ENCODE measurements at places on chromosomes 3 and 15.
A peak's percentile ranks its signal among the peaks of the same experiment; 100 is the strongest.

DNA sequence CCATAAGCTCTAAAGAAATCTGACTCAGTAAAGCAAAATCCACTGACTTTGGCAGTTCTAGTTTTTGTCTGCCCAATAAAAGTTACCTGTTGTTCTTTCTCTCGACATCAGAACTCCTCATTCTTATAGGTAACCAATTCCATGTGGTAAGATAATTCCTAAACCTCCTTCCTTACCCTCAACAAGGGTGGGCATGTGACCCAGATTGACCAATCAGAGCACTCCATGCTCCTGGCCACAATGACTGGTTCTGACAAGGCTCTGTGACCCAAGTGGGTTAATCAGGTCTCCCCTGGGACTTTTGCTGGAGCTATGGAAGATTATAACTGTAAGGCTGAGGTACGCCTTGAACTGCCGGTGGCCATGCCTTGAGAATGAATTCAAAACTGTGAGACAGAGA is 31.7 kb downstream of the LINS1 start:
- DNase-seq = no peak

GRCh38 chr3:60708191-60708975 is 542.9 kb downstream of the FHIT start:
- no peak for DNase-seq

GRCh38 chr3:86990734-86991481 is at the start of gene VGLL3:
Gene VGLL3, minus strand, starts transcription at chr3:86991149. Its CDS starts 406 bp downstream, at chr3:86990743.
- DNase-seq = peak; percentile 7

- DNase-seq = no peak
These were observed 45.2 kb downstream of the ADAM10 start for GRCh38 chr15:58704155-58704865.

DNA sequence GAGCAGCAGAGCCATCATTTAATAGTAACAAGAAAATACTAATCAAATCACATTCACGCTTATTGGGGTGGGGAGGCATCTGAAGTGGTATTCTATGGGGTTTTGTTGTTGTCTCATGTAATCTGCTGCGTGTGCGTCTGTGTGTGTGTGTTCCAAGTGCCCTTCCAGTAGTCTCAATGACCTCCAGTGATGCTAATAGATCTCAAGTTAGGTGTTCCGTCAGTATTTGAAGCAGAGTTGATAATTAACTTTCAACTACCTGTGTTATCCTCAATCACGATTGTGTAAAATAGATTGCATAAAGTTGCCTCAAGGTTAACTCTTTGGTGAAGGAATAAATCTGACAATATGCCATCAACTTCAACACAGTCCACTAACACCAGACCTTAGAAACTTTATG is 375.0 kb downstream of the MECOM start:
- DNase-seq = no peak

DNA sequence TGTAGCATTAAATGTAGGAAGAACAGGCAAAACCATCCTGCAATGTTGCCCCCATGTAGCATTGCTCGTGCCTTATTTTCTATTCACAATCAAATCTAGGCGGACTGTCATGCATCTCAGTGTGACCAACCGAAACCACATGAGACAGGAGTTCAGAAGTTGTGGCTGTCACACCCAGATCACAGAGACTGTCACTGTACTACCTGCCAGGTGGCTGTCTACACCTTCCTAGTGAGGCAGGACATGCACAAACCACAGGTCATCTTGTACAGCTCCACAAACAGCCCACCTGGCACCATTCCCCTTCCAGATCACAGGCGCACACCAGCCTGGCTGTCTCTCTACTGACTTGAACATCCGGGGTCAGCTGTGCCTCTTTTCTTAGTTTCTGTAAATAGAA is 392.8 kb downstream of the OCA2 start:
- no peak for DNase-seq

GRCh38 chr3:108119398-108120104 is 28.7 kb upstream of the CD47 start:
- no peak for DNase-seq

DNA sequence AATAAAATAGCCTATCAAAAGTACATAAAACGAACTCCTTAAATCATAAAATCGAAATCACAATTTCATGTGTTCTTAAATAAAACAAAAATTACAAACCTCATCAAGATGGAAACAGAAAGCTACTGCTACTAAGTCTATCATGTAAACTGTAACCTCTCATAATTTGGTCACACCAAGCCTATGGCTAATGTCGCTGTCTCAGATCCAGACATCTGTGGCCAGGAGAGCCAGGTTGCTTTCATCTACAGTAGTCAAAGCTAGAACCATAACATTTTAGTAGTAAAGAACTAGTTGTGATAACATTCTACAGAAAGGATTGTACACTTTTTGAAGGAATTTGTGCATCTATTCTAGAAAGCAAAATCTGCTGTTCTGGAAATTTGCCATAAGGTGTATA is 197.4 kb upstream of the MBNL1 start:
- no peak for DNase-seq

DNA sequence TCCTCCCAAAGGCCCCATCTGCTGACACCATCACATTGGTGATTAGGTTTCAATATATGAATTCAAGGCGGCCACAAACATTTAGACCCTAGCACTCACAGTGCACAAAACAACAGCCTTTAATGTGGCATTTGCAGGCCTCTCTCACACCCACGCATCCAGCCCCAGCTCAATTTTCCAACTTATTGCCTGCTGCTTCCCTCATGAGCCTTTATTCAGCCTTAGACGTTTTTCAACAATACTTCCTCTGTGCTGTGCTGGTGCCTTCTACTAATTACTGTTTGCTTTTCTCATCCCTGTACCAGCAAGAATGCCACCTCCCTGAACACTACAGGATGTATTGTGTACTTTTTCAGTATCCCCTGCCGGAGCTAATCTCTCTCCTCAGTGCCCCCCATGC is 334.6 kb downstream of the GABRB3 start:
- DNase-seq = no peak

DNA sequence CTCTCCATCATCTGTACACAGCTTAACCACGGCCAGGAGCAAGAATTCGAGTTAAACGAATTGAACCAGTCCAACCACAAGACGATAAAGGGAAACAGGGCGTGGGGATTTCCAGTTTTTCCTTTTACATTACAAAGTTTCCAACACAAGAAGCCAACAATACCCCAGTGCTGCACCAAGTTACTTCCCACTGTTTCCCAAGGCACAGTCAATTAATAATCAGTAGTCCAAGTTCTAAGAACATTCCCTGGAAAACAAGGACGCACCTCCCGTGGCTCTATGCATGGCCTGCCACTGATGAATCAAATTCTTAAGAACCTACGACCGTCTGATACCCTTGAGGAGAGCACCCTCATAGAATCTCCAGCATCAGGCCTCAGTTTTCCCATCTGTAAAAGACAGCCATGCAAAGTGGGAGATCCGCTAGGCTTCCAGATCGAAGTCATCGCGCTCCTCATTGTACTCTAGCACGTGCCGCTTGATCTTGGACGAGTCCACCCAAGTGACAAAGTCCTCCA is 774 bp downstream of the IMP3 start:
- no peak for DNase-seq

Data from GM12891 (cell line).